ENCODE measurements at places on chromosomes 11 and 22. TPM values are rescaled to one million over a fixed set of nuclear protein-coding genes. Genes with fewer than 3 reads are reported as not detected.

- H3K27ac ChIP-seq, result no peak overlapping the region
- H3K4me3 ChIP-seq, result no peak overlapping the region
- DNase-seq, result peak; percentile 32
- peaks cover 15% of the 10 kb centered on the region for H3K4me1 ChIP-seq
These were observed 8.5 kb downstream of the SPON1 start for GRCh38 chr11:13970986-13971385.

SPON1 gene
- 23.3 TPM for total RNA-seq

GRCh38 chr11:35360055-35360530 lies 59.3 kb downstream of the SLC1A2 start:
- no peaks in the 10 kb centered on the region for H3K27me3 ChIP-seq
- H3K4me1 ChIP-seq, result peaks cover 15% of the 10 kb centered on the region
- H3K36me3 ChIP-seq, result no peaks in the 10 kb centered on the region

DNA sequence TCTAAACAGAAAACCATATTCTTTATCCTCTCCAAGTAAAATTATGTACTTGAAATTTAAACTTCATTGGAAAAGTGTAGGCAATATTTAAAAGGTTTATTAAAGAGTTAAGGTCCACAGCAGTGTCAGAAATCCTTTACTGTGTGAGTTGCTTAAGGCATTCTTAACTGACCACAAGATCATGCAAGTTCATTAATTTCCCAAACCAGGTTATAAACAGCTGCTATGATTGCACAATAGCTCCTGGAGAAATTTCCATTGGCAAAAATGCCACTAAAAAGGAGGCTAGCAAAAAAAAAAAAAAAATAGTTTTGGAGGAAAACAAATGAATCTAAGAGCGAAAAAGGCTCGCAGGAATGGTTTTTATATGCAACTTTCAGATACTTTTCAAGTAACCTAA lies 106.2 kb downstream of the ETS1 start:
- DNase-seq, result no peak
- no peak overlapping the region for H3K27ac ChIP-seq
- H3K4me1 ChIP-seq, result peaks cover 14% of the 10 kb centered on the region
- no peak overlapping the region for H3K4me3 ChIP-seq

- DNase-seq, result peak; percentile 35
- H3K4me3 ChIP-seq, result no peak overlapping the region
- H3K27me3 ChIP-seq, result peaks cover 37% of the 10 kb centered on the region
- H3K36me3 ChIP-seq, result peaks cover 71% of the 10 kb centered on the region
These were observed 6.9 kb downstream of the IGF2 start for GRCh38 chr11:2132246-2132645.

GRCh38 chr11:72759468-72759985 lies 7.3 kb upstream of the ARAP1 start:
- H3K4me3 ChIP-seq, result no peak overlapping the region
- peak overlapping the region; percentile 75 for H3K27ac ChIP-seq
- H3K27me3 ChIP-seq, result no peaks in the 10 kb centered on the region

SPCS2 gene
- total RNA-seq, result 17.7 TPM

DNA sequence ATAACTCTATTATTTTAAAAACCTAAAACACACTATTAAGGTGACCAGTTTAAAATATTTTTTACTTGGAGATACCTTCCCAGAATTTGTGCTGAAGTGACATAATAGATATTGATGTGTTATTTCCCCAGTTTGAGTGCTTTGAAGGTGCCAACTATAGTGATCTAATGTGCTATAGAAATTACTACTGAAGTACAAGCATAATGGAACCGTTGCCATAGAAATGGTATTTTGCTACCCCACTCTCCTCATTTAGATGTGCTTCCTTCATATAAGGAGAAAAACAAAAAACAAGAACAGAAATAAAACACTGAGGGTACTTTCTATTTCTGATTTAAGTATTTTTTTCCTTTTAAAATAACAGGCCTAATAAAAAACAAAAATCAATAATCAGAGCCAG lies 19.2 kb downstream of the DDI1 start:
- DNase-seq, result no peak
- H3K4me3 ChIP-seq, result no peak overlapping the region
- H3K4me1 ChIP-seq, result no peaks in the 10 kb centered on the region
- H3K36me3 ChIP-seq, result no peaks in the 10 kb centered on the region
- H3K27ac ChIP-seq, result no peak overlapping the region

DNA sequence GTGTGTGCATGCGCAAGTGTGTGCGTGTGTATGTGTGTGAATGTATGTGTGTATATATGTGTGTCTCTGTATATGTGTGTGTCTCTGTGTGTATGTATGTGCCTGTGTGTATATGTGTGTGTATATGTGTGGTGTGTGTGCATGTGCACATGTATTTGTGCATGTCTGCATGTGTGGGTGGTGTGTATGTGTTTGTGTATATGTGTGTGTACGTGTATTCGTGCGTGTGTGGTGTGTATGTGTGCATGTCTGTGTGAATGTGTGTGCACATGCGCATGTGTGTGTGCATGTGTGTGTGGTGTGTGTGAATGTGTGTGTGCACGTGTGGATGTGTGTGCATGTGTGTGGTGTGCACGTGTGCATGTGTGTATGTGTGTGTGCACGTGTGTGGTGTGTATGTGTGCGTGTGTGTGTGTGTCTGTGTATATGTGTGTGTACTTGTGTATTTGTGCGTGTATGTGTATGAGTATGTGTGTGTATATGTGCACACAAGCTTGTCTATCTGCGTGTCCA lies 71.4 kb downstream of the SCN3B start:
- no peak overlapping the region for H3K27ac ChIP-seq
- H3K27me3 ChIP-seq, result no peaks in the 10 kb centered on the region
- no peaks in the 10 kb centered on the region for H3K36me3 ChIP-seq
- peaks cover 33% of the 10 kb centered on the region for H3K4me1 ChIP-seq
- no peak overlapping the region for H3K4me3 ChIP-seq
- no peak for DNase-seq

OR5AP2 gene
- not detected for total RNA-seq

DNA sequence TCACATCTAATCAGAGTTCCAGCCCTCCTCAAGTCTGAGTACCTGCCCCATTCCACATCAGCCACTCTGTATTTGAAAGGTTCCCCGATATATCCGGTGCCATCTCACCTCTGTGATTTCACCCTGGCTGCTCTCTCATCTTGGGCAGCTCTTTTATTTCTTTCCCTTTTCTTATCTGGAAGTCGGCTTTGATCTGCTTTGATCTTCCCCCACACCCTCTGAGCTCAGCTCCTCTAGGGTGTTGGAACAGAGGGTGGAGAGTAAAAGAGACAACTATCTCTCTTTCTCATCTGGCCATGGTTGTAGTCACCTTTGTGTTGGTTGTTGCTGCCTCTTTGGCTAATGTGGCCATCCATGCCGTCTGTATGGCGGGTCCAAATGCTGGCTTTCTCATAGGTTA lies 108.3 kb downstream of the ENTHD1 start:
- H3K36me3 ChIP-seq, result no peaks in the 10 kb centered on the region
- no peak overlapping the region for H3K27ac ChIP-seq
- H3K4me3 ChIP-seq, result no peak overlapping the region
- H3K27me3 ChIP-seq, result no peaks in the 10 kb centered on the region
- DNase-seq, result no peak

KRTAP5-7 gene
- not detected for total RNA-seq

GRCh38 chr11:61087426-61088119 lies 14.7 kb upstream of the CD5 start:
- no peak overlapping the region for H3K27ac ChIP-seq
- H3K4me1 ChIP-seq, result no peaks in the 10 kb centered on the region
- peaks cover 4% of the 10 kb centered on the region for H3K27me3 ChIP-seq
- no peaks in the 10 kb centered on the region for H3K36me3 ChIP-seq
- DNase-seq, result no peak

- H3K4me1 ChIP-seq, result no peaks in the 10 kb centered on the region
- H3K36me3 ChIP-seq, result peaks cover 63% of the 10 kb centered on the region
- no peak overlapping the region for H3K4me3 ChIP-seq
- DNase-seq, result peak; percentile 27
- H3K27ac ChIP-seq, result no peak overlapping the region
- no peaks in the 10 kb centered on the region for H3K27me3 ChIP-seq
These were observed 21.5 kb downstream of the LRP4 start for GRCh38 chr11:46896719-46897406.

GRCh38 chr11:134071306-134071705 lies 2.4 kb downstream of the JAM3 start:
- H3K4me1 ChIP-seq, result peaks cover 22% of the 10 kb centered on the region
- DNase-seq, result no peak
- H3K4me3 ChIP-seq, result no peak overlapping the region
- no peaks in the 10 kb centered on the region for H3K36me3 ChIP-seq
- peak overlapping the region; percentile 75 for H3K27ac ChIP-seq

SLC25A18 gene
- 0.53 TPM for total RNA-seq

DNA sequence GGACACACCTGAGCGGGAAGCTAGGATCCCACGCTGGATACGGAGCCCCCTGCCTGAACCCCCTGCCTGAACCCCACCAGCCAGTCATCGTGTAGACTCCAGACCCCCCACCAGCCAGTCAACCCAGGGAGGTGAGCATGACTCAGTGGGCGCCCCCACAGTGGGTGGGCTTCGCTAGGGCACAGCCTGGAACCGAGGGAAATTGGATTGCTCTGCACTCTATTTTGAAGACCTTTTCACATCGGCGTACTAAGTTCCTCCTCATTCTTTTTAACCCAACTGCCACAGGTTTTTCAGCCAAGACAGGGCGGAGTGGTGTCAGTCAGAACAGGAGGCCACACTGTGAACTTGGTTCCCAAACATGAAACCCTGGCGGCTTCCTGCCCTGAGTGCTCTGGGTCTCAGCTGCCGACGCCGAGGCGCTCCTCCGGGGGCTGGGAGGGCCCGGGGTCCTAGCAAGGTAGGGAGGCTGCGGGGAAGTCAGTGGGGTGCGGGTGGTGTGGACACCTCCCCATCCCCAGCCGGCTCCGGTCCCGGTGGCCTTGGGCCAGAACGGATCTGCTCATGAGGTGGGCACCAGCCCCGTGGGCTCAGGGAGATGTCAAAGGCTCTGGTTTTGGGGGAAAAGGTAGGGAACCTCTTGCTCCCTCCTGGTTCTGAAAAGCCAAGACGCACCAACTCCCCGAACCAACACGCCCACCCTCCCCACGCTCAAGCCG lies 57.0 kb downstream of the BRD1 start:
- H3K4me1 ChIP-seq, result peaks cover 32% of the 10 kb centered on the region
- DNase-seq, result no peak
- H3K4me3 ChIP-seq, result no peak overlapping the region
- H3K27ac ChIP-seq, result no peak overlapping the region

GRCh38 chr22:45860201-45860600 lies 116.8 kb downstream of the WNT7B start:
- peaks cover 17% of the 10 kb centered on the region for H3K36me3 ChIP-seq
- peaks cover 6% of the 10 kb centered on the region for H3K4me1 ChIP-seq
- no peak overlapping the region for H3K4me3 ChIP-seq

DNA sequence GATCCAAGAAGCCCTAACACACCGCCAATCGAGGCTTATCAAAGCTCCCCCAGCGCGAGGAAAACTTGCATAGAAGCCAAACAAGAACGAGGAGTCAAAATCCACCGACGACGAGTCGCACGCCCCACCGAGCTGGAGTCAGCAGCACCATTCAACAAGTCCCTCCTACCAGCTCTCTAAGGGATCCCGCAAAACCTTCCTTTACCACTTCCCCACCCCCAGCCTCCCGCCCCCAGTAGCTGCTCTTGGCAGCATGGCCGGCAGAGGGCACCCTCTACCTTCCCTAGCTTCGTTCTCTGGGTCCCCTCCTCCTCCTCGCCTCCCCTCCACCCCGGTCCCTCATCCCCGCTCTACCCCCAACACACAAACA lies 1.4 kb downstream of the BDNF start:
- peak; percentile 91 for DNase-seq
- peaks cover 43% of the 10 kb centered on the region for H3K27me3 ChIP-seq
- peak overlapping the region; percentile 67 for H3K4me3 ChIP-seq
- H3K4me1 ChIP-seq, result peaks cover 21% of the 10 kb centered on the region
- H3K36me3 ChIP-seq, result no peaks in the 10 kb centered on the region

GRAP2 gene
- 0.40 TPM for total RNA-seq

DNA sequence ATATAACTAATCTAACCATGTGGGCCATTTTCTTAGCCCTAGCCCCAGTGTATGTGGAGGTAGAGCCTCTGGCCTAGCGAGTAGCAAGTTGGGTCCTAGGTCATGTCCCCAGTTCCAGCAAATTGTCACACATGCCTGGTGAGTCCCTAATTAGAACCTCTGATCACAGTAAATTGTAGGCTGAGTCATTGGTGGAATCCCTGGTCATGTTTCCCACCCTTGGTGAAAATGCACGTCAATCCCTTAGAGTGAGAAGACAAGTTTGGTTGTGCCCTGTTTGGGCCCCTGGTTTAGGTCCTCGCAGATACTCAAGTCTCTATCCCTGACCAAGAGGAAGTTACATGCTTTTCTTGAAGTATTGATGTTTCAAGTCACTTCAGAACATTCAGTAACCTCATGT lies 46.7 kb downstream of the ATM start:
- DNase-seq, result no peak
- H3K27me3 ChIP-seq, result no peaks in the 10 kb centered on the region
- H3K4me1 ChIP-seq, result no peaks in the 10 kb centered on the region
- no peak overlapping the region for H3K4me3 ChIP-seq

- H3K27me3 ChIP-seq, result no peaks in the 10 kb centered on the region
- peaks cover 71% of the 10 kb centered on the region for H3K36me3 ChIP-seq
- H3K4me1 ChIP-seq, result peaks cover 17% of the 10 kb centered on the region
- H3K27ac ChIP-seq, result no peak overlapping the region
- H3K4me3 ChIP-seq, result no peak overlapping the region
These were observed 2.5 kb downstream of the MRPL49 start for GRCh38 chr11:65124480-65125196.

DNA sequence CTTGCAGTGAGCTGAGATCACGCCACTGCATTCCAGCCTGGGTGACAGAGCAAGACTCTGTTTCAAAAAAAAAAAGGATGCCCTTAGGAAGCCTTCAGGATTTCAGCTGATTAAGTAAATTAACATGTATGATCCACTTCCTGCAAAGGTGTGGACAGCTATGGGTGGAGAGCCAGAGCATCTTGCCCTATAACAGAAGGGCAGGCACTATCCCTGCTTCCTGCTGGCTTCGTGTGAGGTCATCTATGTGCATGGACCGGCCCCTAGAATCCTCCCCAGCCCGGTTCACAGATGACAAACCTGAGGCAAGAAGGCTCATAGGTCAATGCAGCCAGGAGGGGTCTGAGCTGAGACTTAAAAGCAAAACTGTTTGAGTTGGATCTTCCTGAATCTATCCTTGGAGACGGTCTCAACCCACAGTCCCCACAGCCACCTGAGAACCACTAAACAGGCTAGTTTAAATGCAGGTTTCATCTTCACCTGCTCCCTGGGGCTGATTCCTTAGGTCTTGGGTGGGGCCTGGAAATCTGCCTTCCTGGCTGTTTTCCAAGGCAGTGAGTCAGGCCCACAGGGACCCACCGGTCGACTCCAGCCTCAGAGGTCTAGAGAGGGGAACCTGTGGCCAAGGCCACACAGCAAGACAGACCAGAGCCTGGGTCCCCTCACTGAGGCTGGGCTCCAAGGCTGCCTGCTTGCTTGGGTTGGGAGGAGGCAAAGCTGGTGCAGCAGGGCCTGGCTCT lies 55.2 kb upstream of the MPEG1 start:
- H3K36me3 ChIP-seq, result no peaks in the 10 kb centered on the region
- no peak for DNase-seq
- no peaks in the 10 kb centered on the region for H3K27me3 ChIP-seq
- H3K4me1 ChIP-seq, result peaks cover 4% of the 10 kb centered on the region

DNA sequence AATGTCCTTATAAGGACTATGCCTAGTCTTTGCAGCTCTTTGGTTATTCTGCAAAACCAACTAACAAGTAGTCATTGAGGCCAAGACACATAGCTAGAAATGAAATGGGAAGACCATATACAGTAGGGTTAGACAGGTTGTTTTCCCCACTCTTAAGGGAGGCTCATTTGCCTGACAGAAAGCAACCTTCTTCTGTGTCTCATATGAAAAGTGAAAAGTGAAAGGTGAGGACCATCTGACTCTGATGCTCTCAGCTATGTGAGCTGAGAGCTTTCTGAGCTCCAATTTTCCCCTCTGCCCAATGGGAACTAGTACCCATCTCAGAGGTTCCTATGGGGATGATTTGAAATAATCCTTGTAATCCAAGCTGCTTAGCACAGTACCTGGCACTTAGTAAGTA lies 142.0 kb upstream of the BDNF start:
- no peak overlapping the region for H3K27ac ChIP-seq
- H3K4me3 ChIP-seq, result no peak overlapping the region
- no peaks in the 10 kb centered on the region for H3K4me1 ChIP-seq
- no peaks in the 10 kb centered on the region for H3K27me3 ChIP-seq

BTG4 gene
- not detected for total RNA-seq
